ENCODE measurements at places on chromosomes 4 and X.

GRCh38 chr4:16692961-16693506, 205.4 kb downstream of the LDB2 start:
- DNase-seq = peak; percentile 88

DNA sequence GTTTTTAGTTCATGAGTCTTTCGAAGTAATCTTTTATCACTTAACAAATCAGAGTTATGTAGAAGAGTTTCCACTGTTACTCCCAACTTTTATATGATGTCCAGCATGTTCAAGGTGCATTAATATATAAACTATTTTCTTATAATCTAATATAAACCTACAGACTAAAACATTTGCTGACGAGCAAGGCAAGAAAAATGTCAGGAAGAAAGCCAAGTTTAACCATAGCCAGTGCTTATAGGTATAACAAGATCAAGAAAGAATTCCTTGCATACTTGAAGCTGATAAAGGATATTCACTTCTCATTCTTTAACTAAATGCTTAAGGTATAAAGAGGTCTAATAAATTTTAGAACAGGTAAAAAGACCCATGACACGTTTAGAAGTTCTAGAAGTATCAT, 167.7 kb downstream of the NPNT start:
- no peak for DNase-seq

DNA sequence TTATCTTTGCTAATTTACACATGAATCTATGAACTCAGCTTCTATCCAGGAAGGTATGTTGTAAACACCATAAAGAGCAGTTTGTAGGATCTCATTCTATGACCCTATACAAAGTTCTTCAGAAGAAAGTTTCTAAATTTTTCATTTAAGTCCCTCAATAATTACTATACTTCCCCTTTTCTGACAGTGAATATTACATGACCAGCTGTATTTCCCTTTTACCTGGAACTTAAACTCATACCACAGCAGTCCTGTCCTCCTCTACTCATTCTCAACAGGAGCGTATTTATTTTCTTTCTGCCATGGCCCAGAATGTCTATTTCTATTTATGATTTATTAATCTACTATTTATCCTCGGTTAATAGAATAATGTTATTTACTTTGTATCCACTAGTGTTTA, 15.8 kb downstream of the RASGEF1B start:
- no peak for DNase-seq

- no peak for DNase-seq
Measured at GRCh38 chr4:6896035-6896434, 13.6 kb upstream of the TBC1D14 start.

DNA sequence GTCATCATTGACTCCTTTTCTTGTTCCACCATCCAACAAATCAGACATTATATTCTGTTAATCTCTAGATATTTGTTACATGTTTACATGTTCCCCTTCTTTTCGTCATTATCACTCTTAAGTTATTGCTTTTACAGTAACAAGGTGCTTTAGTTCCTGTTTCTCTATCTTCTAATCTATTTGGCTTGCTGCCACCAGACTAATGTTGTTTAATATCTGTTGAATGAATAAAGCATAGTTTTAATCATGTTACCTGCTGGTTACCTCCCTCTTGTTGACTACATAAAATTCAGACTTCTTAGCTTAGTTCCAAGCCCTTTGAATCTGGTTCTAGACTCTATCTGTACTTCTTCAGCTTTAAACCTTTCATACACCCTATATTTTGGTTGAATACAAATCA, 129.8 kb upstream of the TRIM2 start:
- no peak for DNase-seq

DNA sequence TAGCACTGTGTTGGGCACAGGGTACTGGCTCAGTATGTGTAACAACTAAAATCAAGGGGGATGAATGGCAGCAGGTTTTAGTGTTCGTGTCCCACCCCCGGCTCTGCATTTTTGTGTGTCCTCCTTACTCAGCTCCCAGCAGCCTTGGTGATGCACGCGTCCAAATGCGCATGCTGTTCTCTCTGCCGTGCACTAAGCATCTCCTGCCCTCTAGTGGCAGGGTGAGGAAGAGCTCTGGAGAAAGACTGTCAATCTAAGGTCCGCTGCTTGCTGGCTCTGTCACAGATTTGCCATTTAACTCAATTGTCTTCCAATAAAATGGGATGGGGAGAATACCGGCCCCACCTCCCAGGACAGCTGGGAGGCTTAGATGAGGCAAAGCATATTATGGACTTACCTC, 61.4 kb downstream of the WFS1 start:
- DNase-seq = peak; percentile 73

DNA sequence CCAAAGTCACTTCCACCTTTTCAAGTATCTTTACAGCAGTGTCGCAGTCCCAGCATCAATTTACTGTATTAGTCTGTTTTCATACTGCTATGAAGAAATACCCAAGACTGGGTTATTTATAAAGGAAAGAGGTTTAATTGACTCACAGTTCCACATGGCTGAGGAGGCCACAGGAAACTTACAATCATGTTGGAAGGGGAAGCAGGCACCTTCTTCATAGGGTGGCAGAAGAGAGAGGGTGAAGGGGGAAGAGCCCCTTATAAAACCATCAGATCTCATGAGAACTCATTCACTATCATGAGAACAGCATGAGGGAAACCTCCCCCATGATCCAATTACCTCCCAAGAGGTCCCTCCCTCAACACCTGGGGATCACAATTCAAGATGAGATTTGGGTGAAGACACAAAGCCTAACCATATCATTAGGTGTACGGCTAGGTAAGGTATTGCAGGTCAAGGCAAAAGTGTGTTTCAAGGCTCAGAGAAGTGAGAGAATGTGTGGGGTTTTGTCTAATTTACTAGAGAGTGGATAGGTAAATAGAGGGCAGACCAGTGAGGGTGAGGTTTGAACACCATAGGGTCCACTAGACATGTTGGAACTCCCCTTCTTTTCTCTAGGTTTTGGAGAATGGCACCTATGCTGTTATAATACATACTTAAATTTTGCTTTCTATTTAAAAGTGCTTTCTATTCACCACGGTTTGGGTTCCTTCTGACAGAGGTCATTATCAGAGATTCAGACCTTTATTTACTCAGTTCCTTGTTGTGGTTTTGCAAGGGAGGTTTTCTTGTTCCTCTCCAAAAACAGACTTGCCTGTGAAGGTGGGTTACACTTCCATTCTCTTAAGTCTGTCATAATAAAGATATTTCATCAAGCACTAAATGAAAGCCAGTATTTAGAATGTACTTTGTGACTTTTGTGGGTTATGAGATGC, 186.6 kb downstream of the CPEB2 start:
- DNase-seq = no peak

GRCh38 chr4:141011901-141012315, 121.4 kb downstream of the RNF150 start:
- DNase-seq = peak; percentile 96
